H4 (cell line): ENCODE measurements at places on chromosomes 5 and 9.

- DNase-seq: no peak
Measured at GRCh38 chr5:175508896-175509295, 30.5 kb downstream of the SFXN1 start.

DNA sequence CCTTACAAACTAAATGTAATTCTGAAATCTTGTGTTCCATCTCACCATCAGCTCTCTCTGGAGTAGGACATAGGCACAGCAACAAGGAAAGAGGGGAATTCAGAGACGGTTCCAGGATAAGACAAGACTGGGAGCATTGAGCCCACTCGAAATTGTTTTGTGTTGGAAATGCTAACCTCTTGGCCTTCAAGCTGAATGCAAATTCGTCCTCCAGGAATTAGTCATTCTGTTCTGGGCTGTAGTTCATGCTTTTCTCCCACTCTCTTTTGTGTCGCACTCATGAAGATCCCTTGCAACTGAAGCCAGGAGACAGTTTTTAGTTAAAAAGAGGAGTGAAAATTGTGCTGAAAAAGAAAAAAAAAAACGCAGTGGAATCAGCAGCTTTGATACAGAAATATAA is 121.7 kb upstream of the SEMA6A start:
- no peak for DNase-seq

GRCh38 chr9:129231022-129231739 is 53.1 kb upstream of the IER5L start:
- DNase-seq: no peak

DNA sequence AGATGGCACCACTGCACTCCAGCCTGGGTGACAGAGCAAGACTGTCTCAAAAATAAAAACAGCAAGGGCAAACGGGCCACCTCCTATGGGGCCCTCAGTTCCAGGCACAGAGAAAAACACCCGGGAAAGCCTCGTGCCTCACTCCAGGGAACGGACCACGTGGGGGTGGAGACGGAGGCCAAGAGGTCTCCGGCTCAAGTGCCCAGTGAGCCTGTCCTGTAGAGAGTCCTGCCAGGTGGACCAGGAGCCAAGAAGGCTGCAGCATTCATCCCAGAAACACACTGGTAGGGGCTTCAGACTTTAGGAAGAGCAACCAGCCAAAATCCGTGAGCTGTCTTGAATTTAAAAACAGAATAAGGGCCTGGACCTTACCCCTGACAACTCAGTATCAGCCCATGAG is 63.8 kb downstream of the C5orf15 start:
- DNase-seq: no peak

DNA sequence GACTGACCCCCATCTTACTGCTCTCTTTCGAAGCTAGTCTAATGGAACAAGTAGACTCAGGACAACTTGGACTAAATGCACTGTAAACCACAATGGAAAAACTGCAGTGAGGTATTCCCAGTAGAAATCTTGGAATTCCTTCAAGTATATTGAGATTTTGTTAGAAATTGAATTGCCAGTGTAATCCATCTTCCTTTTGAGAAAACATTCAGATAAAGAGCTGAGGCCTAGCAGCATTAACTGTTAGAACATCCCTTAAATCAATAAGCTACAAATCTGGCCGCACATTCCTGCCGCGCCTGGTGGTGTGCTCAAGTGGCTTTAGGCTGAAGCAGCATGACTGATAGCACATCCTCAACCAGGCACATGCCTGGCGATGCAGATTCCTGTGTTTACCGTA is 29.3 kb downstream of the PPIC start:
- no peak for DNase-seq

DNA sequence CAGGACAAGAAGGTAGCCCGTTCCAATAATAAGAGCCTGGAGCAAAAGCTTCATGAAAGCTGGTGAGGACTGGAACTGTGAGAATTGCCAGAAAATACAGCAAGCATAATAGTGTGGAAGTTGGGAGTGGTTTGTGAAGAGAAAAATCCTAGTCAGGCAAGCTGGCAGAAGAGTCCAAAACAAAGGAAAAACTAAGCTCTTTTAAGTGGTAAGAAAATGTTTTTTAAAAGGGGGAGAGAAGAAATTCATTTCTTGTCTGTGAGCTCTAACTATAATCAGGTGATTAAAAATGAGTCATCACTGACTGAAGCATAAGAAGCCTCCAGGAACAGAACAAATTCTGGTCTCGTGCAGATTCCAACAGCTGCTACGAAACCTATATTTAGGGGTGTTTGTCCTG is 102.6 kb downstream of the CAAP1 start:
- DNase-seq: peak; percentile 8

GRCh38 chr5:148290271-148291195 is 21.7 kb upstream of the SPINK7 start:
- DNase-seq: no peak

- peak; percentile 81 for DNase-seq
Measured at GRCh38 chr5:179275941-179276837, 69.1 kb downstream of the ADAMTS2 start.

DNA sequence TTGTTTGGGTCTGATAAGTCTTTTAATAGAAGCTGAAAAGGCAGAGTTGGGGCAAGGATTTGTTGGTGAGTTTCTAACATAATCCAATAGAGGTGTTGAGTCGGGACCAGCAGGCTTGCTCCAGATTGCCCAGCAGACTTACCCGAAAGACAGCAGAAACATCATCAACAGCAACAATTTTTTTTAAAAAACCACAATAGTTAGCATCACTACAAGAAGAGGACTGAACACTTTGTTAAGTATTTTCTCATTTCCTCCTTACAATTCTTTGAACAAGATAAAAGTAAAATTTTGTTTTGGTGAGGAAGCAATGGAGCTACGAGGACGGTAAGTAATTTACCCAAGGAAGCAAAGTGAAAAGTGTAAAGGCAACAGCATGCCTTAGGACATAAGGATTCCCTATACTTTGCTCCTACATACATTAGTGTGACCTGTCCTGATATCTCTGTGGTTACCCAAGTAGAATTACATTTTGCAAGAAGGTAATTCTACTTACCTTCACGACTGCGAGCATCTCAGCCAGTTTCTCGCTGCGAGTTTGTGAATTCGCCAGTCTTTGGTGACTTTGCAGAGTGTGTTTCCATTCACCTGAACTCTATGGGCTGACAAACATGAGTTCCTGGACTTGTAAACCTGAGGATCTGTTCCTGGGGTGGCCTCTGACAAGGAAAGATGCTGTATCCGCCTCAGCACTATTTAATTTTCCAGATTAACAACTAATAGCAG is 13.2 kb downstream of the ITK start:
- DNase-seq: no peak

GRCh38 chr5:170523142-170523551 is 19.3 kb downstream of the KCNIP1 start:
- peak; percentile 16 for DNase-seq

- DNase-seq: no peak
Measured at GRCh38 chr5:78887384-78888118, 97.6 kb downstream of the ARSB start.

DNA sequence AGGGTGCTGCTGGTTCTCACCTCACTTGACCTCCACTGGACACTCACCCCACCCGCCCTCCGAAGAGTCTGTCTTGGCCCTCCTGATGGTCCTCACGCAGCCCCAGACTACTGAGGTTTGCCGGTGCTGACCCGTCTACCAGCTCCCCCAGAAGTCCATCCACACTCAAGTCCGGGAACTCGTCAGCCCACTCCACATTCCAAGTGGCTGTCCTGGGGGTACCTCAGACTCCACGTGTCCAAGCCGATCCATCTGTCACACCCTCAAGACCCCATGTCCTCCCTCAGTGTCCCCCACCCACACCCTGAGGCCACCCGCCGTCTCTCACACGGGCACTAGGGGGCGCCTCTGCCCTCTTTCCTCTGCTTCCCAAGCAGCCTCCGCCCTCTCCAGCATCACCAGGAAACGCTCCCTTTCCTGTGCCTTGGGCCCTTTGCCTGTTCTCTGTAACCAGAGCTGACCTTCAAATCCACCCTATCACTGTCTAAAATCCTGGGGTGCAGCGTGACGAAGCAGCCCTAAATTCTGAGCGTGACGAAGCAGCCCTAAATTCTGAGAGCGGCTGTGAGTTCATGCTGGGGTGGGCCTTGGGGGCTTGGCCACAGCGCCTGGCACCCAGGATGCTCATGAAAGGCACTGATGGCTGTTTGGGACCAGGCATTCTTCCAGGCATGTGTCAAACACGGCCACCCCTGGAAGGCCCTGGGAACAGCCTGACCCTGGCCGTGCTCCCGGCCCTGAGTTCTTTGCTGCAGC is 95.7 kb downstream of the KCNT1 start:
- DNase-seq: peak; percentile 40

DNA sequence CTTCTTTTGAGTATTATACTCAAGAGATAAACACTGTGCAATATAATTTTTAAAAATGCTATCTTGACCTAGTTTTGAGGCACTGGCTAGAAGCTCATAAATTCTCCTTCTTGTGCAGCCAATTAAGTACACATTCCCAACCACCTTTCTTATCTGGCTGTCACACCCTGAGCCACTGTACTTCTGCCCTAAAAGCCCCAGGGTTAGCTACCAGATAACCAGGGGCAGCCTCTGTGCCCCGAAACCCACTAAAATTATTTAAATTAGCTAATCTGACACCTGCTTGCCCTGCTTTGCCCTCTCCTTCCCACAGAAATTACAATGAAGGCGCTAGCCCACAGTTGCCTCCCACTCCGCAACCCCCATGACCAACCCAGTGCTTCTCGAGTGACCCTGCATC is 597.3 kb upstream of the TYRP1 start:
- DNase-seq: no peak

DNA sequence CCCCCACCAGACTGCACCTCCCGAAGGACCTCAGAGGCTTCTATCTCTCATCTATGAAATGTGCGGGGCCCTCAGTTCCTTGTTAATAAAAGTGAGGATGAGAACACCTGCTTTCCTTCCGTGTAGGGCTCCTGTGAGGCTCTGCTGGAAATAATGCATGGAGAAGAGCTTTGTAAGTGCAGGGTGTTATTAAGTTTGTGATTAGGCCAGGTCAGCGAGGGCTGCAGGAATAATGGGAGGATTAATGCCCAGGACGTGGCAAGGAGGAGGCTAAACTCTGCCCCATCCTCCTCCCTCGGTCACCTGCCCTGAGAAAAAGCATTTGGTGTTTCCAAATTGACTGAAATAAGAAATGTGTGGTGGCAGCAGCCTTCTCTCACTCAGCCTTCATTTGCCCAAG is 83.5 kb upstream of the HSPA9 start:
- DNase-seq: no peak

GRCh38 chr5:22757776-22758175 is 95.4 kb downstream of the CDH12 start:
- no peak for DNase-seq

GRCh38 chr5:154630410-154630809 is 124.8 kb upstream of the LARP1 start:
- no peak for DNase-seq

DNA sequence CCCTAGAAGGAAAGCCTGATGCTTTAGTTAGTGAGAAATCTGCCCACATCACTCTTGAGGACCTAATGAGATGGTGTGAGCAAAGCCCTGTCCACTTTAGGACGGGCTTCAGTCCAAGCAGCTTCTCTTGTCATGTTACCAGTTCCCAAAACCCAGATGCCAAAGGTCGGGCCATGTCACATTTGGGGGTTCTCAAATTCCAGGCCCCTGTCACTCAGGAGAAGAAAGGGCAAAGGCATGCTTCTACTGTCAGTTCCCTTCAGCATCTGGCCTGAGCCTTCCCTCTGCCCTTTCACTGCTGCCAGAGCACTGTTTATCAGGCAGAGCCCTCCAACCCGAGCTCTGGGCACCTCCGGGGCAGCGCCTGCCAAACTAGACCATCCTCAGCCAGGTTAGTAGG is 556.0 kb downstream of the BNC2 start:
- no peak for DNase-seq

DNA sequence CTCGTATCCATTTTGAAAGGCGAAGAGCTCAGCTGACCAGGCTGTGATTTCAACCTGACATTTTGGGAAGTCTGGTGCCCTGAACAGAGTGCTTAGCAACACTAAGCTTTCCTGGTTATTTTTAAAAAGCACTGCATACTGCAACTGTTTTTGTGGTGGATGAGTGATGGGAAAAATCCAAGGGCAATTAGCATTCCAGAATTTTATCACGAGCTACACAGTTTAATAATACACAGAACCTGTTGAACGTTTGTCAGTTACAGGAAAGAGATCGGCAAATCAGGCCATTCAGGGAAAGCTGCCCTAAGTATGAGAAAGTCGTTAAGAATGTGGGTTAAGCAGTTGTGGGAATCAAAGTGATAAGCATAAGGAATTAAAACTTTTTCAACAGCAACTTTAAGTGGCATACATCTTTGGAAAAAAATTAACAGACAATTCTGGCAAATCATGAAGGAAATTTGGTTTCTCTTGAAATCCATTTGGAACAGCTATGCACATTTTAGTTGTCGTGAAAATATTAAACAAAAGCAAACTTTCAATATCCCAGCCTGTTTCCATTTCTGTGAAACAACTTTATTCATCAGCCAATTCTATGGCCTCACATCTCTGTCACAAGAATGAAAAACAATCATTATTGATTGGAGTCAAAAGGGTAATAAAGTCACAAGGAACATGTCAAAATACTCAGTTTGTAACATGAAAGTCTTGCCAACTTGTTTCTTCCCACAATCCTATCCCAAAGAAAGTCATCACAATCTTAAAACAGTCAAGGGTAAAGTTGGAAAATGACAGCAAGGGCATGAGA is 25.7 kb downstream of the PUM3 start:
- peak; percentile 7 for DNase-seq

DNA sequence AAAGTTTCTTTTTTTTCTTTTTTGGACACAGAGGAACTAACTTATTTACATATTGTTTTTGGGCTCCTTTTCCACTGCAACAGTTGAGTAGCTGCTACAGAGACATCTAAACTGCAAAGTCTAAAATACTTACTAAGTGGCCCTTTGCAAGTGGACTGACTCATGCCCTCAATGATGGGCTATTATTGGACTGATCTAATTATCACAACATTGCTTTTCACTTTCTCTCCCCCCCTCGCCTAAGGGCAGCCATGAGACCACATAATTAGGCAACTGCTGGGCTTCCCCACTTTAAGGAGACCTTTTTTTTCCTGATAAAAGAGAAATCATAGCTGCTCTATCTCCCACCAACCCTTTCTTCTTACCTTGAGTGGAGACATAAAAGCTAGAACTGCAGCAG is 47.0 kb downstream of the PLK2 start:
- no peak for DNase-seq

GRCh38 chr9:87422999-87423398 is 74.7 kb upstream of the DAPK1 start:
- no peak for DNase-seq

GRCh38 chr5:103409013-103409670 is 150.6 kb downstream of the MACIR start:
- DNase-seq: no peak
